ENCODE measurements at places on chromosomes 12 and 14.

- DNase-seq, result no peak
Observed at GRCh38 chr12:51867796-51868428, 19.4 kb upstream of the FIGNL2 start.

DNA sequence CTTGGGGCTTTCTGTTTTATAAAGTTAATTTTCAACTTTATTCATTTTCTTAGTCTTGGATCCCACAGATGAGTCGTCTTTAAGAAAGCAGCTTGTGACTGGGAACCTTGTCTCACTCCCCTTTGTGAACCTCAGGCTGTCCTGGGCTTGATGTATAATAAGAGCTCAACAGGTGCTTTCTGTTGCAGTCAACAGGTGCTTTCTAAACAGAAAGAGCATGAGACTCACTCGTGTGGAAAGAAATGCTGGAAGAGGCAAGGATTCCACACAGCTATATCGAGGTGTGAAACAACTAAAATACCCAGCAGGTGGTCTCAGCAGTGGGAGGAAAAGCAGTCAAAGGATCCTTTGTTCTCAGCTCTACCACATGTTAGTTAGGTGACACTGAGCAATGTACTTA, 398.9 kb downstream of the EGLN3 start:
- DNase-seq, result no peak

DNA sequence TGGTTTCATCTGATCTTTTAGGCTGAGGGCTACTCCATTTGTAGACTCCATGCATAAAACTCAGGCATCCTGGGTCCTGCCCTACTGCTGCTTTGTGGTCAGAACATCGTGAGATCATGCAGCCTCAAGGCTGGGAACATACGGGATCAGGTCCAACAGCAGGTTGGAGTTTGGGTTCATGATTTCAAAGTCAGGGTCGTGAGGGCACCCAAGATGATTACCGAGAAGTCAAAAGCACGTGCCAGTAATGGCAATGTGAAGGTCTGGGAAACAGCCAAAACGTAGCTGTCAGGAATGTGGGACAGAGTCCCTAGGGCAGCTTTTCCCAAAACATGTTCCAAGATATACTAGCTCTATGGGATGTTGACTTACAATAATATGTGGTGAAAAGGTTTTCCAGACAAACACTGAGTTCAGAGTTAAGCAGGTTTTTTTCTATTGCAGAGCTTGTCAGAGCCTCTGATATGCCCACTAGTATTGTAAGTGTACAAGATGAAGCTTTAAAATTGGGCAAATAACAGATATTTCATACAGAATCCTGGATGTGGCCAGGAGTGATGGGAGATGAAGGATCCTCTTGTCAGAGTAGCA, 130.3 kb upstream of the DNM1L start:
- no peak for DNase-seq

- no peak for DNase-seq
Observed at GRCh38 chr12:1122786-1123185, 131.8 kb downstream of the ERC1 start.

DNA sequence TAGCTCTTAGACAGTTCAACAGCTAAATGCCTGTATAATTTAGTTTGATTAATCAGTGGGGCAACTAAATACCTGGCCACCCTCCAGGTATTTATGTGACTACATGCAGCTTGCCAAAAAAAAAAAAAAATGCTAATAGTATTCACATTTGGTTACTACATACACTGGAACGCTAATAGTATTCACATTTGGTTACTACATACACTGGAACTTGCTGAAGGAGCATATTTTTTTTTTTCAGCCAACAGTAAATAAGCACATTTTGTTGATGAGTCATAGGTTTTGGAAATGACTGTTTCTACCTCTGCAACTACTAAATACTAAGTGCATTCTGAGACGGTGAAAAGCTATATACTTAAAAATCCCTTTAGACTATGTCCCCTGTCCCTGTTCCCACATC, 1172.3 kb downstream of the LRFN5 start:
- no peak for DNase-seq

DNA sequence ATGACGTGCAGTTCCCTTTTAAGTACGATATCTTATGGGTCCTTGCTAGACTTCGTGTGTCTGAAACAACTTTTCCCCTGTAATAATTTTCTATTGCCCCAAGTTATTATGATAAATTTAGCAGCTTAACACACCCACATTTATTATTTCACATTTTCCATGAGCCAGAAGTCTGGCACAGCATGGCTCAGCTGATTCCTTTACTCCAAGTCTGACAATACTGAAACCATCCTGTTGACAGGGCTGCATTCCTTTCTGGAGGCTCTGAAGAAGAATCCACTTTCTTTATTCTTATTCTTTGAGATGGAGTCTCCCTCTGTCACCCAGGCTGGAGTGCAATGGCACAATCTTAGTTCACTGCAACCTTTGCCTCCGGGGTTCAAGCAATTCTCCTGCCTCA, 80.9 kb downstream of the DENND5B start:
- DNase-seq, result no peak

- DNase-seq, result no peak
Observed at GRCh38 chr12:55933799-55934742, 3.1 kb downstream of the DGKA start.

- DNase-seq, result no peak
Observed at GRCh38 chr14:103869406-103870143, 22.2 kb upstream of the PPP1R13B start.

GRCh38 chr14:72545411-72546311, 348.2 kb downstream of the DPF3 start:
- no peak for DNase-seq

DNA sequence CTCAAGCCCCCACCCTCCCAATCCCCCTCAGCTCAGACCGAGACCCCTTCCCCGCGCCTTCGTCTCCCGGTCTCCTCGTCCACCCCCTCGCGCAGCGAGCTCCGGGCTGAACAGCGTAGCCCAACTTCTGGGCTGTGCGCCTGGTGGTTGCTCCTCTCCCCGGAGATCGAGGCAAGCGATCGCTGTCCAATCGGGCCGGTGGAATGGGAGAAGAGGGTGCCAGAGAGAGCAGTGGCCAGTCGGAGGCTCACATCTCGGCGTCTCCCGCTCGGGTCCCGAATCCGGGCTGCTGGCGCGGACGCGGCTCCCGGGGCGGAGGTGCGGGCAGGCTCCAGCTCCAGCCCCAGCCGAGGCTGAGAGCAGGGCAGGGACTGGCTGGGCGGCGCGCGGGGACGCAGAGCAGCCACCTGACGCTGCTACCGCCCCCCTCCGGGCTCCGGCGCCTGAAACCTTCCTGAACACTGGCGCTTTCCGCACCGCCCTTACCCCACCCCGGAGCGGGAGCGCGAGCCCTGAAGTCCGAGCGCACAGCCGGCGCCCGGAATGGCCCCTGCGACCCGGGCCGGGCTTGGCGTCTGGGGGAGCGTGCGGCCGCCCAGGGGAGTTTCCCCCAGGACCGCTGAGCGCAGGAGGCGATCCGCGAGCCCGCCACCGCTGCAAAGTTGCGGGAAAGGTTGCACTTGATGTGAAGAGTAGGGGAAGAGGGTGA, 508 bp upstream of the KCNH5 start:
- no peak for DNase-seq

- DNase-seq, result no peak
Observed at GRCh38 chr12:114757684-114758325, 73.8 kb upstream of the TBX3 start.

DNA sequence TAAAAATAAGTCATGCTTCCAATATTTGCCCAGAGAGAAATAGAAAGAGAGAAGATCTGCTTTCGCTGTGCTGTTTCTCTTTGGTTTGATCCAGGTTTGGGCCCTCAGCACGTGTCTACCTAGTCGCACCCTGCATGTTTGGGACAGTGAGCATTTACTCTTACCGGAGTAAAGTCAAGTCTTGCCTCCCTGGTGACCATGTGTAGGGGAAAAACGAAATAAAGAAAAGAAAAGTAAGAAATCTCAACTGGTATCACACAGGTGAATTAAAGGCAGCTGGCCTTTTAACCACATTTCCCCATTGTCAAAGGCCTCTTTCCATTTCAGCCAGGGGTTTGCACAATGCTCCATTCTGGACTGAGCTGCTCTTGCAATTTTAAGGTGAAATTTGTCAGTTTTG, 619.4 kb downstream of the VRK1 start:
- DNase-seq, result no peak

DNA sequence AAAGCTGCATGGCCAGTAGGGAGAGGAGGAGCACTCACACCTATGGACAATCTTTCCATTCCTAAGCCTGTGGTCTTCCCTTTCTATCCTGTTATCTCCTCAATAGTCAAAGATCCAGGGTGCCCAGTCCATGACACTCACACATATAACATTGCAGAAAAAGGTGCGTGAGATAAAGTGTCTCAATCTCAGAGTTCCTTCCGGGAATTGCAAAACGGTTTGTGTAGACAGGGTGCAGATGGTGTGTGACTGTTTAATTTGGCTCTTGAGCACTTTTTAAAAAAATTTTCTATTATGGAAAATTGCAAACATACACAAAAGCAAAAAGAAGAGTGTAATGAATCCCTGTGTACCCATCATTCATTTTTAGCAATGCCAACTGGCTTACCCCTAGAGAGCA, 1493.6 kb downstream of the AACS start:
- DNase-seq, result no peak

GRCh38 chr12:108575199-108575912, 13.0 kb downstream of the ISCU start:
- DNase-seq, result no peak

DNA sequence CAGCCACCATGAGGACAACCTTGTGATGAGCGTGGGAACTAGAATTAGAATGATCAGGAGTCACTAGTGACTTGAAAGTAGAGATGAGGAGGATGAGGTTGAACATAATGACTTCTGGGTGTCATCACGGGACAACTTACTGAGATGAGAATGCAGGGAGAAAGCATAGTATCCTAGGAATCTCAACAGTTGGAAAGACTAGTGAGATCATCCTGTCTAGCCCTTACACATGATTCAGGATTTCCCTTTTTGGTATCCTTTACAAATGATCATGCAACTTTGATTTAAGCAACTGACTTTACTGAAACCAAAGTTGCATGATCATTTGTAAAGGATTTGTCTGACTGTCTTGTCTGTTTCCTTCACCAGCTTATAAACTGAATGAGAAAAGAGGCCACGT, 51.8 kb upstream of the HIF1A start:
- no peak for DNase-seq

DNA sequence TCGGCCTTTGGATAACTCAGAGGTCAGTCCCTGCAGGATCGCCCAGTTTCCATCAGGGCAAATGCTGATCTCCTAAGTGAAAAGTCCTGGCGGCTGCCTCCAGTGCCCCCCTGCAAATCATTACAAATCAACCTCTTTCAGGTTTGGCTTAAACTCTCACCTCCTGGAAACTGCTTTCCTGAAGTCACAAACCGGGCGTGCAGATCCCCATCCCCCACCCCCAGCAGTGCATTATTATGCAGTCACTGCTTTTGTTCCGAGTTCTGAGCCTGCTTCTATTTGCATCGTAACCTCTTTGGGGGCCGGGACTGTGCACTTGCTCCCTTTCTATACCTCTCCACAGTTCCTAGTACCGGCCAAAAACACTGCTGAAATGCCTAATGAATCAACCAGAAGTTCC, at the start of gene USP44:
TSS of gene USP44 (minus strand) at position 172 of the 400 bp plus-strand sequence. CDS start 17,220 bp downstream, outside the sequence.
- no peak for DNase-seq

DNA sequence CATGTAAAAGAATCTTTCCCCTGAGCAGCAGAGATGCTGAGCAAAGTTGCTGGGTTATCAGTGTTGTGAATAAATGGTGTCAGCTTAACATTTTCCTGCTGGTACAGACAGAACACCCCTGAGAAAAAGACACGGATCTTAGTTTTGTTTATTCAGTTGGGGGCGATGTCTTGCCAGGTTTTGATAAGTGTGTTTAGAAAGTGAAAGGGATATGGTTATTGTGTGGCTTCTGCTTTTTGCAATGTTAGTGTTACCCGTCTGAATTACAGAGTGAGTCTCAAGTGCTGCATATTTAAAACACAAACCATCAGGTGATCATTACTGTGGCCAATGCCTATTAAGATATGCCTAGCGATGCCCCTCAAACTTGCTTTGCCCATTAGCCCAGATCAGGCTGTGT, 864.6 kb upstream of the SEL1L start:
- DNase-seq, result no peak

GRCh38 chr12:50314636-50315312, 31.5 kb upstream of the LIMA1 start:
- no peak for DNase-seq

- DNase-seq, result no peak
Observed at GRCh38 chr12:82517808-82518207, 159.5 kb downstream of the METTL25 start.

DNA sequence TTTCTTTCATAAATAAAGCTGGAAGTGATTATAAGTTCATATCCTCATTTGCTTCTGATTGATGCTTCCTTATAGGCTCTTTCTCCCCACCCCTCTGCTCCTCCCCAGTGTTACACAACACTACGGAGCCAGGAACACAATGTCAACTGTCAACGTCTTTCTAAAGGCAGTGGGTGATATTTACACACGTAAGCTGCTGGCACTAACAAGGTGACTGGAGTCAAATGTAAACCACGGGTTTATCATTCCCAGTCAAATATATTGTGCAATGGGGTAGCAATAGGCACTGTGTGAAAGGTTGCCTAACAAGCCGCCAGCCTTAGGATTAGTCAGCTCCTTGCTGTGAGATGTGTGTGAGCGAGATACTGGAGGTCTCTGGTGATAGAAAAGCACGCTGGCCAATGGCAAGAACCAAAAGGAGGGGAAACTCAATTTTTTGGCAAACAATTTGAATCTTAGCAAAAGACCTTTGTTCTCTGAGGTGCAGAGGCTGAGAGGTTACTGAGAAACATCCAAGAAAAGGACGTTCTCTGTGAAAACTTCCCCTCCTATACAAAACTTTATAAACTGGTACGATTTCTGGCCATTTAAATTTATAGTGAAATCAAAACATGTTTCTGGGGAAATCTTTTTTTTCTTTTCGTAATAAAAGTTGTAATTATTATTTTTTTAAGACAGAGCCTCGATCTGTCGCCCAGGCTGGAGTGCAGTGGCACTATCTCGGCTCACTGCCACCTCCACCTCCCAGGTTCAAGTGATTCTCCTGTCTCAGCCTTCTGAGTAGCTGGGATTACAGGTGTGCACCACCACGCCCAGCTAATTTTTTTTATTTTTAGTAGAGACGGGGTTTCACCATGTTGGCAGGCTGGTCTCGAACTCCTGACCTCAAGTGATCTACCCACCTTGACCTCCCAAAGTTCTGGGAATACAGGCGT, 22.3 kb upstream of the HECTD1 start:
- DNase-seq, result no peak

DNA sequence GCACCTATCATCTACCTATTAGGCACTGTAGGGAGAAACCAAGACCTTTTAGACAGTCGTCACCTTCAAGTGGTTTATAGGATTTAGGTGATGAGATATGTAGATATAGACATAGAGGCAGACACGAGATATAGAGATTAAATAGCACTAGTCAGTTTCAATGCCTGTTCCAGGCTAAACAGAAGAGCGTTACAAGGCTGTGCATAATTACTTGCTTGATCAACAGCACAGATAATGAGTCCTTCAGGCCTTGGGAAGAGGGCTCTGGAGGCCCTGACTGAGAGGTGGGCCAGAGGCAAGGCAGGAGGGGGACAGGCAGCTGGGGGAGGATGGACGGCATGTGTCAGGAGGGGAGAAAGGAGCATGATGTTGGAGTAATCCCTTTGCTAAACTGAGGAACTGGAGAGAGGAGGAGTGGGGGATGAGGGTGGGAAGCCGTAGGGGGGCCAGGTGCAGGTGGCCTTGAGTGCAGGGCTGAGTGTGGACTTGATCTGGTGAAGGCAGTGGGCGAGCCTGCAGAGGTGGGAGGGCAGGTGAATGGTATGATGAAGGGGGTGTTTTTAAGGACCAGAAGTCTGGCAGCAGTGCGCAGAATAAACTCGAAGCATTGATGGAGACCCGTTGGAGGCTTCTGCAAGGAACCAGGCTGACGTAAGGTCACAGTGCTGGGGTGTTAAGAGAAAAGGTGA, 43.9 kb upstream of the ATP23 start:
- DNase-seq, result no peak

- DNase-seq, result no peak
Observed at GRCh38 chr14:78974691-78975090, 804.5 kb downstream of the NRXN3 start.

GRCh38 chr14:33699300-33699983, 251.4 kb downstream of the EGLN3 start:
- no peak for DNase-seq

Measured in activated T-helper 1 cell treated with anti-CD3 and anti-CD28 coated beads, Interleukin-12 subunit alpha, Interleukin-12 subunit beta, Interleukin-2, Interleukin-4 antibody, amounts not matched to agents 30 ng/mL and 10 ng/mL and 1 ng/mL, durations not matched to agents 14 hours and 24 hours and 36 hours (primary cell).